ENCODE measurements at places on chromosomes 13 and 19.

DNA sequence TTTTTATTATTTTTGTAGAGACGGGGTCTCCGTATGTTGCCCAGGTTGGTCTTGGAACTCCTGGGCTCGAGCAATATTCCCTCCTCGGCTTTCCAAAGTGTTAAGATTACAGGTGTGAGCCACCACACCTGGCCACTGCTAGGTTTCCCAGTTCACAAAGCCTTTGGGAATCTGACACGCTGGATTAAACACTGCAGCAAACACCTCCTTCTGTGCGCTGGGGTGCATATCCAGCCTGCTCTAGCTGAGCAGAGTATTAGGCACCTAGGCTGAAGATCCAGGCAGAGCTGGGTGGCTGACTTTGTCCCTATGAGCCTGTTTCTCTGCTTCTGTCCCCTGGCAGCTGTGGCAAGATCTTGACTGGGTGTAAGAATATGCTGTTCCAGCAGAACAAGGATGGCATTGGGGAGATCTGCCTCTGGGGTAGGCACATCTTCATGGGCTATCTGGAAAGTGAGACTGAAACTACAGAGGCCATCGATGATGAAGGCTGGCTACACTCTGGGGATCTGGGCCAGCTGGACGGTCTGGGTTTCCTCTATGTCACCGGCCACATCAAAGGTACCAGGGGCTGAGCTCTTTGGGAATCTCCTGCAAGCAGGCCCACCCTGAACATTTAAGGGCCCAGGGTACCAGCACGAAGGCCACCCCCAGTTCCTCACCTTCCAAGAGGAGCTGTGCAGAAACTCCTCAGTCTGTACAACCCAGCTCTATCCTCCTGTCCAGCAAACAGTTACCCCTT lies 49.8 kb downstream of the ACSBG2 start:
- no peak for DNase-seq

DNA sequence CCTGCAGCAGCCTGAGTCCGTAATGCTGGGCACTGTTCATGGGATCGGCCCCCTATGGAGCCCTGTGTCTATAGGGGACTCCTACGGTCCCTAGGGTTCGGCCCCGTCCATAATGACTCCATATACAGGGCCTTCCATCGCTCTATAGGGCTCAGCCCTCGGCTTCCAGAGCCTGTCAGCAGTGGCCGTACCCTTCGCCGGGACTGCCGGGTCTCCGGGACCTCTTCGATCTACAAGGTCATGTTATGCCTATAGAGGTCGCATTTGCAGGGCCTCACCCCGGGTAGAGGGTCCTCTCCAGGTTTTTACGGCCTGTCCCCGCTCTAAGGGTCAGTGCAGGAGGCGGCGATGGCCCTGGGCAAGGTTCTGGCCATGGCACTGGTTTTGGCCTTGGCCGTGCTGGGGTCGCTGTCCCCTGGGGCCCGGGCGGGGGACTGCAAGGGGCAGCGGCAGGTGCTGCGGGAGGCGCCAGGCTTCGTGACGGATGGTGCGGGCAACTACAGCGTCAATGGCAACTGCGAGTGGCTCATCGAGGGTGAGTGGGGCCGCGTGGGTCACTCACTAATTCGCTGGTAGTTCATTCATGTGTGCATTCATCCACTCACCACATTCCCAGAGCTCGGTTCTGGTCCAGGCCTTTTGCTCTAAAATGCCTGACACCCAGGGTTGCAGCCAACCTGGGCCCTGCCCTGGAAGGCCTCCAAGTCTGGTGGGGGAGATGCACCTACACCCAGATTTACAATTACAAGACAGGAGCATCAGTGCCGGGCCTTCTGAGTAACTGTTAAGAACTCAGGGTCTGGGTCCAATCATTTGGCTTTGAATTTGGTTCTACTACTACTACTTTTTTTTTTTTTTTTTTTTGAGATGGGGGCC lies 699 bp downstream of the MEGF8 start:
- no peak for DNase-seq

GRCh38 chr19:7554990-7555864 lies 19.7 kb downstream of the PNPLA6 start:
- no peak for DNase-seq

DNA sequence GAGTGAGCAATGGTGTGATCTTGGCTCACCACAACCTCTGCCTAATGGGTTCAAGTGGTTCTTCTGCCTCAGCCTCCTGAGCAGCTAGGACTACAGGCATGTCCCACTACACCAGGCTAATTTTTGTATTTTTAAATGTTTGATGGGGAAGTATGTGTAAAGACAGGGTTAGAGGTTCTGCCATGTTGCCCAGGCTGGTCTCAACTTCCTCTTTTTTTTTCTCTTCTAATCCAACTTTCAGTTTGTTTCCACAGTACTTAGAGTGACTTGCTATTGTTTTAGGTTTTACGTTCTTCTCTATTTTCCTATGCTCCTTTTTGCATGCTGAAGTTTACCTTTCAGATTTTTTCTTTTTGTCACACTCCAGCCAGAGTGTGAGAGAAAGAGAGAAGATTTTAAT lies 1433.0 kb downstream of the UQCRFS1 start:
- DNase-seq: no peak

GRCh38 chr19:35975608-35976214 lies 19.3 kb upstream of the SDHAF1 start:
- DNase-seq: no peak
